ENCODE measurements at places on chromosomes 3 and 15. TPM values are rescaled to one million over a fixed set of nuclear protein-coding genes. Genes with fewer than 3 reads are reported as not detected.

Gene DUOX1
- total RNA-seq: not detected

Gene CCR1
- 3.7 TPM for total RNA-seq

DNA sequence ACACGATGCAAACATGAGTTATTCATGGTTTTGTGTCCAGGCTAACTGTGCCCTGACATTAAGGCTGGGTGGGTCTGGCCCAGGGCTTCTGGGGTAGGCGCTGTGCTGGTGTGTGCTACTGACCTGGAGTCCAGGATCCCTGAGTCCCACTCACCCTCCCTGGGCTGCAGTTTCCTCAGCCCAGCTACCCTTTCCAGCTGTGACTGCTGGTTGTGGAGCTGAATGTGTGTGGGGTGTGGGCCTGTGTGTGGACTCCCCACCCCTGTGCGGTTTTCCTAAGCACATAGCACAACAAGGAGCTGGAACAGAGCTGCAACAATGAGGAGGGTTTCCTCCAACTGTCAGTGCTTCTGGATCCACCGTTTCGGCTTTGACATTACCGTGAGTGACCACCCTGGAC, 38.0 kb downstream of the SMAD3 start:
- no peak for DNase-seq

DNA sequence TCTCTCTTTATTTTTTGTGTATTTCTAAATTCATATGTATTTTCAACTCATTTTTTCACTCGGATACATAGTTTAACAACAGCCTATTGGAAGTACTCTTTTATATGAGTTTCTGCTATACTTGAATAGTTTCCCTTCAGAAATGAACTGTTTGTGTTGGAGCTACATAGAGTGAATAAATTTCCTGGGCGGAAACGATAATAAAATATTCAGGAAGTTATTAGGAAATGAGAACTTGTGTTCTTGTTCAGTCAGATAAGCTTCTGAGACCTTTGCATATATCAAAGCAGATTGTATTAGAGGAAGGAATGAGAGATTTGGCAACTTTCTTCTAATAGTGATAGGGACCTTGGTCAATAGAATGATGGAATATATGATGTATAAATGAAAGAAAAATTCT, 27.3 kb downstream of the NEO1 start:
- DNase-seq: no peak

DNA sequence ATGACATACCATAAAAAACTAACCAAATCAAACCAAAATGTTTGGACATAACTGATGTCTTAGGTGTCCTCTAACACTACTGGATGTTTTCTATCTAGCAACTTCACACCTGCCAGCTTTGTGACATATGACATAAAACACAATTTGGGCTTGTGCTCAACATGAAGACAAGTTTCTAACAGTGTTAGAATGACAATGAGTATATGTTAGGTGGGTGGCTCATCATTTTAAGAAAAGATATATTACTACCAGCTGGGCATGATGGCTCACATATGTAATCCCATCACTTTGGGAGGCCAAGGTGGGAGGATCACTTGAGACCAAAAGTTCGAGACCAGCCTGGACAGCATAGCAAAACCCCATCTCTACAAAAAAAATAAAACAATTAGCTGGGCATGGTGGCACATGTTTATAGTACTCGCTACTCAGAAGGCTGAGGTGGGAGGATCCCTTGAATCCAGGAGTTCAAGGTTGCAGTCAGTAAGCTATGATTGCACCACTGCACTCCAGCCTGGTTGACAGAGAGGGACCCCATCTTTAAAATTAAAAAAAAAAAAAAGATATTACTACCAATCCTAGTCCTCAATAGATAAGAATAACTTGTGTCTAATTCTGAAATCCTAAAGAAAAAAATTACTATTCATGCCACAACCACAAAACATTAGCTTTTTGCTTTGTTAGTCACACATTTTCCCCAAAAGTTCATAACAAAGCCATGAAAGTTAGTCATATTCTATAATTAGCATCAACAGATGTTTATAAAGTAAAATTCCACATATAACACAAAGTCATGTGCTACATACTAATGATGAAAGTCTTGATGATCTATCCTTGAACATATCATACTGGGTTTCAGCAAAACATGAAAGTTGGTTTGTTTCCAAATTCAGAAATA, 59.9 kb downstream of the LRRFIP2 start:
- no peak for DNase-seq

DNA sequence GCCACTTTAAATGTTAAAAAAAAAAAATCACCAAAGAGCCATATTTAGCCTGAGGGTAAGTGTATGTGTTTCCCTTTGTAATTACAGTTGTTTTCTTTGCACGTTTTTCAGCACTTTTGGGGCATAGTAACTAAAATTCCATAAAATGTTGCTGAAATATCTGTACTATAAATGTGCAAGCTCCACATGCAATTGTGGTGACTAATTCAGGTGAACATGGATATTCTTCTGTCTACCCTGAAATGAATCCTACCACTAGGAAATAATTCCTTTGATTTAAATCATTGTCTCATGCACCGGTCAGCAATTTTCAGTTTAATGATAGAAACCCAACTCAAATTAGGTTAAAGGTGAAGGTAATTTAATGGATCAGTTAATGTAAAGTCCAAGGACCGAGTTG, 13.1 kb upstream of the TFG start:
- no peak for DNase-seq

DNA sequence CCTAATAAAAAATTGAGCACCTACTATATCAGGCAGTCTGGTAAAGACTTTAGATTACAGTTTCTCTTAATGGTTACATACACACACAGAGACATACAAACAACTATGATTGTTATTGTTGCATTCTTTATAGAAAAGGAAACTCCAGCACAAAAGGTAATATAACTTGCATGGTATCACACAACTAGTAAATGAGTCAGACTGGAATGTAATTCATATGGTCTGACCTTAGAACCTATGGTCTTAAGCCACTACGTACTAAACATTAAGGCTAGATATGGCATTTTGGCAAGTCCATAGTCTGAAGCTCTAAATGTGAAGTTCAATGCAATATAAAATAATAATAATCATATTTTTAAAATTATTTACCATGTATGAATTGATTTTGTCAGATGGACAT, 380.6 kb downstream of the LSAMP start:
- no peak for DNase-seq

DNA sequence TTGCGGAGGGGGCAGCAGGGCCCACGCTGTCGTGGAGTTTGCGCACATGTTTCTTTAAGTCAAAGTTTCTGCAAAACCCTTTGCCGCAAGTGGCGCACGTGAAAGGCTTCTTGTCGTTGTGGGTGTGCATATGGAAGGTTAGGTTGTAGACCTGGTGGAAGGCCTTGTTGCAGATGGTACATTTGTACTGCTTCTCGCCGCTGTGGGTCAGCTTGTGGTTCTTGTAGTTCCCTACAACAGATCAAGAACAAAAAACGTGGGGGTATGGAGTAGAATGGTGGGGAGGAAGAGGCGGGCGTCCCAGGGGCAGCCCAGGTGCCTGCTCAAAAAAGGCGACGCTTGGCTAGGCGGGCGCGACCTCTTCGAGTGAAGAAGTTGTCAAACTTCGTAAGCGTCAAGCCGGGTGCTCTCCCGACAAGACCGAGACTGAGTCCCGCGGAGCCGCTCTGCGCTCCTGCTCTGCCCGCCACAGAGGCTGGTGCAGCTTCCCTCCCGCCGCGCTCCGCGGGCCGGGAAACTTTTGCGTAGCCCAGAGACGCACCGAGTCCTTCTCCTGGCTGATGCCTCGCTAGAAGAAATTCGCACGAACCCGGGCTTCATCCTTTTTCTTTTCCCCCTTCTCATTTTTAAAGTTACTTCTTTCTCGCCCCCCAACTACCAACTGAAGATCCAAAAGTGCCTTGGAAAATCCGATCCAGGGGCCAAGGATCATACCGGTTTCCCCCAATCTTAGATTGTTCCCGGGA, 3.1 kb downstream of the FEZF2 start:
- no peak for DNase-seq

Measured in right lobe of liver (tissue), 6 donors.